ENCODE measurements at places on chromosomes 2 and 18. TPM values are rescaled to one million over a fixed set of nuclear protein-coding genes. Genes with fewer than 3 reads are reported as not detected.

DNA sequence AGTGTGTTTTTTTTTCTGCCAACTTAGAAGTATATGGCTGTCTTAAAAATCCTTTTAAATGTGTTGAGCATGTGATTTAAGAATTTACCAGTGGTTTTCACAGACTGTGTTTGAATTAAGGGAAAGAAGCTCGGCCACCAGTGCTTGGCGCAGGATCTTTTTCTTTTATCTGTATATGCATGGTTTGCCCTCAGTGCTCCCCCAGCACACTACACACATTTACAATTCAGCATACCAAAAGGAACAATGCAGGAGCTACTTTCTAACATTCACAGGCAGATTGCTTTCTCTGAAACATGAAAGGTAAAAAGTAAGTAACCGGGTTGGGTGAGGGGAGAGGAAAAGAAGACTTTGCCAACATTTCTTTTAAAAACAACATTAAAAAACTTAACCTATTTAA lies 3.9 kb downstream of the SALL3 start:
- no peak for DNase-seq

GRCh38 chr2:119429225-119429981 lies 2.3 kb upstream of the TMEM37 start:
- DNase-seq = no peak

DNA sequence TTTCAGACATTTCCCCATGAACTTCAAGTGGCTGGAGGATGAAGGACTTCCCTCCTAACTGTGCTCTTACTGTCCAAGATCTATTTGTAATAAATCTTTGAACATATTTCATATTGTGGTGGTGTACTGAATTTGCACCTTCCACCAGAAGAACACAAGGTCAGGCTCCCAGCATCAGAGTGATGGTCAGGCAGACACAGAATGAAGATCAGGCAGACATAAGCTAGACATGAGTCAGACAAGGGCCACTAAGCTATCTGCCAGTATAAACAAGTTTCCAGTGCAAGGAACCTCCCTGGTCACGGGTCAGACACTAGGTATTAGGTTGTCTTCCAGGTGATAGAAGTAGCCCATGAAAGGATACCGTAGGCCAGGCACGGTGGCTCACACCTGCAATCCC lies 20.0 kb downstream of the AQP12B start:
- DNase-seq = no peak

- DNase-seq = no peak
Observed at GRCh38 chr2:2656115-2657011, 325.3 kb upstream of the MYT1L start.

- DNase-seq = no peak
Observed at GRCh38 chr2:25009954-25010353, 31.9 kb upstream of the EFR3B start.

- no peak for DNase-seq
Observed at GRCh38 chr2:231605607-231606091, 13.0 kb downstream of the TEX44 start.

GRCh38 chr2:11977766-11978524 lies 231.5 kb downstream of the LPIN1 start:
- DNase-seq = no peak

GRCh38 chr2:44120428-44120827 lies 48.2 kb upstream of the PPM1B start:
- no peak for DNase-seq

- DNase-seq = no peak
Observed at GRCh38 chr18:8139891-8140406, 469.3 kb upstream of the RAB12 start.

GRCh38 chr18:7230626-7231349 lies at the start of gene LRRC30:
Gene LRRC30, plus strand, starts transcription at chr18:7231089. Its CDS starts 50 bp downstream, at chr18:7231139.
- DNase-seq = no peak

DNA sequence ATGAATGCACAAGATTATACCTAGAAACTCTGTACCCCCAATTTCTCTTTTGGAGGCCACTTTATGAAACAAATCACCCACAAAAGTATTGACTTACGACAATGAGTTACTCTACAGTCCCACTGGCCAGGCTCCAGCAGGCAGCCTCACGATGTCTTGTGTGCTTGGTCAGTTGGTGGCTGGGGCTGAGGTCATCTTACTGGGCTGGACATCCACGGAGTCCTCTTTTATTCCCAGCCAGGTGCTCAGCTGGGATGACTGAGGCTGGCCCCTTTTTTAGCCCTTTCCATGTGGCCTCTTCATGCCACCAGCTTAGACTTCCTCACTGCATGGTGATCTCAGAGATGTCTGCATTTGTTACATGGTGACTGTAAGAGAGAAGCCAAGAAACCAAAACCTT lies 8.9 kb upstream of the ID2 start:
- DNase-seq = peak; percentile 31

- no peak for DNase-seq
Observed at GRCh38 chr2:12658310-12658945, 58.3 kb upstream of the TRIB2 start.

GRCh38 chr18:22710673-22711191 lies 222.4 kb upstream of the RBBP8 start:
- no peak for DNase-seq

DNA sequence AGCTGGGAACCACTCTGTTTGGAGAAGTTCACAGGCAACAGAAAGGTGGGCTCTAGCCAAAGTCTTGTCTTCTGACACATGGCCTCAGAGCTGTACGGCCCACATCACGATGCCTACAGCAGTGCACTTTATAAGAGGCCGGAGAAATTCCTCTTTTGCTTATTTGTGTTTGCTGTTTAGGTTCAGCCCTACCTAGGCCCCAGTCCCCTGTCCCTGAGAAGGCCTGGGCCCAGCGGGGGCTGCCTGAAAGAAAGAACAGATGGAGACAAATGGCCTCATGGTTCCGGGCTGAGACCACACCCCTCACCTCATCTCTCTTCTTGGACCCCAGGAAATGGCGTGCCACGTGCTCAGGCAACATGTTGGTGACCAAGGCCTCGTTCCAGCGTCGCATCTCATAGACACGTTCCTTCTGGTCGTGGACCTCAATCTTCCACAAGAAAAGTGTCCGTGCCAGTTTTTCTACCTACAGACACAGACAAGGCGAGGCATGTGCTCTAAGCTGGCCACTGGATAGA lies 30.9 kb downstream of the CENPO start:
- no peak for DNase-seq

DNA sequence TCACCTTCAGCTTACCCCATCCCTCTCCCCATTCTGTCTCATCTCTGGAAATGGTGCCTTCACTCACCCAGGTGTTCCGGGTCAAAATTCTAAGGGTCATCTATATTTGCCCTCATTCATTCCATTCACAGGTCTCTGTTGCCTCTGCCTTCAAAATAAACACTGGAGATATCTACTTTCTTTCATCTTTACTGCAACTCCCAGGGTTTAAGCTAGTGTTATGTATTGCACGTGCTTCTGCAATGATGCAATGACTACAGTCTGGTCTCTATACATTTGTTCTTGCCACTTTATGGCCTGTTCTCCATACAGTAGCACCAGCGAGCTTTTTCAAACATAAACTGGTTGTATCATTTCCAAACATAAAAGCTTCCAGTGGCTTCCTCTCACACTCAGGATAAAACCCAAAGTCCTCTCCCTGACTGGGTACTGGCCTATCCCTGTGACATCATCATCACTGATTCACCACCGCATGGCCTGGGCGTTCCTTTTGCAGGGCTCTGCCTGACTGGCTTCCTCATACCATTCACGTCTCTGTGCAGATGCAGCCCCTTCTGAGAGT lies 14.3 kb downstream of the DSG2 start:
- DNase-seq = no peak

DNA sequence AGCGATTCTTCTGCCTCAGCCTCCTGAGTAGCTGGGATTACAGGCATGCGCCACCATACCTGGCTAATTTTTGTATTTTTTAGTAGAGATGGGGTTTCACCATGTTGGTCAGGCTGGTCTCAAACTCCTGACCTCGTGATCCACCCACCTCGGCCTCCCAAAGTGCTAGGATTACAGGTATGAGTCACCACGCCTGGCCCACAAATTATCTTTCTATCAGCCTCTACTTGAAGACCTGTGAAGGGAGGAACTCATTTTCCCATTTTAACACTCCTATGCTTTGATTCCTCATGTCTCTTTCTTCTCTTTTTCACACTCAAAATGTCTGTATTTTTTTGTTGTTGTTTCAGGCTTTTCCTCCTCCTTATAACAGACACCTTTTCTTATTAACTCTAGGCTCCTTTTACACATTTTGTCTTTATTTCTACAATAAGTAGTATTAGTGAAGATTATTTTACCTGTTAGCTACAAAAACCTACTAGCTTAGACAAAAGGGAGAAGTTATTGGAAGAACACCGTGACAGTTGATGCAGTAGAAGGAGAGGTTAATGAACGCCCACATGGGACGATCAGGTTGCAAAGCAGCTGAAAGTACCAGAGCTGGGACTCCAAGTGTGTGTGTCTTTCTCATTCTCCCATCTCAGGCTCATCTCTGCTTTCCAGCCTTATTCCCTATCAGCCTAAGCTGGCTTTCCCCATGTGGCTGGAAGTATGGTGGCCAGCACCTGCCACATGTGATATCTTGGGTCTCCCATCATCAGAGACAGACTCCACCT lies 97.6 kb upstream of the AGAP1 start:
- no peak for DNase-seq

GRCh38 chr2:25029183-25029554 lies 12.7 kb upstream of the EFR3B start:
- DNase-seq = no peak

DNA sequence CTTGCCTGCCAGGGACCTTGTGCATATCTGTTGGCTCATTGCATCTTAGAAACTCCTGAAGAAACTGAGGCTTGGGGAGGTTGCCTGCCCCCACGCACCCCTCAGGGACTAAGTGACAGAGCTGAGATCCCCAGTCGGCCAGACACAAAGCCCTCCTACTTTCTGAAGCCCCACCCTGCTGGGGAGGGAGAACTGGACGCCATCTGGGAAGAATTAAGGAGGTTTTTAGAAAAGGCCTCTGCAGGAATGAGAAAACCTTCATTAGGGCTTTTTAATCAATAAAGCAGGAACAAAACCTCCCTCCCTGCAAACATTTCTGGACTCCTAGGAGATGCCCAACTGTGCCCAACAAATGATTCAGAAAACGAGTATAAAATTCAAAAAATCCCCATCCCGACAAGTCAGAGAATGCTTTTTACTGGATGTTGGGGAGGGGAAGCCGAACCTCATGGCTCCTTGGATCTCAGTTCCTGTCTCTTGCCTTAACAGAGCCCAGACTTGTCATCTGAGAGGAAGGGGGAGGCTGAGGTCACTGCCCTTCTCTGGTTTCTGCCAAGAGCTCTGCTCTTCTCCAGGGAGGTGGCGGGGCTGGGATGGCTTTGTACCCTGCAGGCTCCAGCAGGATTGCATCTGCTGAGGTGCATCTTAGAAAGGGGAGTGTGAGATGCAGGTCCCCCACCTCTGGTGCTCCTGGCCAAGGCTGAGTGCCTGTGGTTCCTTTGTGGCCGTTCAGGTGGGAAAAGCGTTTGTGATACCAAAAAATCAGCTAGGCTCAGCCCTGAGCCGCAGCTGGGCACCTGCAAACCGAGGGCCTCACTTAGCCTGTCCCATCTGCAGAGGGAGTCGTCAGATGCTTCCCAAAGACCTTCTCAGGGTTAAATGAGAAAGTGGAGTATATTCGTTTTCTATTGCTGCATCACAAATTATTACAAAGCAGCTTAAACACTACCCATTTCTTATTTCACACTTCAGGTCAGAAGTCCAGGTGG lies 142.4 kb downstream of the ZFP36L2 start:
- DNase-seq = peak; percentile 75

DNA sequence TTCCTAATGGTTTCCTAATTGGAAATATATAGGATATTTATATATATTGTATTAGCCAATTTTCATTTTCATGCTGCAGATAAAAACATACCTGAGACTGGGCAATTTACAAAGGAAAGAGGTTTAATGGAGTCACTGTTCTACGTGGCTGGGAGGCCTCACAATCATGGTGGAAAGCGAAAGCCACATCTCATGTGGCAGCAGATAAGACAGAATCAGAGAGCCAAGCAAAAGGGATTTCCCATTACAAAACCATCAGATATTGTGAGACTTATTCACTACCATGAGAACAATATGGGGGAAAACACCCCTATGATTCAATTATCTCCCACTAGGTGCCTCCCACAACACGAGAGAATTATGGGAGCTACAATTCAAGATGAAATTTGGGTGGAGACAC lies 242.5 kb upstream of the NETO1 start:
- DNase-seq = no peak

DNA sequence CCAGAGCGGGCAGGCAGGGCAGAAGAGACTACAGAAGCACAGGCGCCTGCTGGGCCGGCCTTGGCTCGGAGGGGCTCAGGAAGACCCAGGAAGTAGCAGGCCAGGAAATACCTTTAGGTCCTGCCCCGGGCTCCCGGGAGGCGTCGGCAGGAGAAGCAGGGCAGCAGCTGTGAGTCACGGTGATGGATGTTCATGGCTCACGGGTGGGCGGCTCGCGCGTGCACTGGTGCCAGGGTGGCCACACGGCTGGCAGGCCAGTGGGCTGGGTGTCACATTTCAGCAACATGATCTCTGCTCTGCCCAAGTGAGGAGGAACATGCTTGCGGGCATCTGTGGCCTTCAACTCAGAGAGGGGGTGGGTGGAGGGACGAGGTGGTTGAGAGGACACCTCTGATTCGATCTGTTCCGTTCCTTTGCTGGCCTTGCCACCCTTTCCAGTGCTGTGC lies 139.3 kb downstream of the KLHL29 start:
- DNase-seq = no peak

DNA sequence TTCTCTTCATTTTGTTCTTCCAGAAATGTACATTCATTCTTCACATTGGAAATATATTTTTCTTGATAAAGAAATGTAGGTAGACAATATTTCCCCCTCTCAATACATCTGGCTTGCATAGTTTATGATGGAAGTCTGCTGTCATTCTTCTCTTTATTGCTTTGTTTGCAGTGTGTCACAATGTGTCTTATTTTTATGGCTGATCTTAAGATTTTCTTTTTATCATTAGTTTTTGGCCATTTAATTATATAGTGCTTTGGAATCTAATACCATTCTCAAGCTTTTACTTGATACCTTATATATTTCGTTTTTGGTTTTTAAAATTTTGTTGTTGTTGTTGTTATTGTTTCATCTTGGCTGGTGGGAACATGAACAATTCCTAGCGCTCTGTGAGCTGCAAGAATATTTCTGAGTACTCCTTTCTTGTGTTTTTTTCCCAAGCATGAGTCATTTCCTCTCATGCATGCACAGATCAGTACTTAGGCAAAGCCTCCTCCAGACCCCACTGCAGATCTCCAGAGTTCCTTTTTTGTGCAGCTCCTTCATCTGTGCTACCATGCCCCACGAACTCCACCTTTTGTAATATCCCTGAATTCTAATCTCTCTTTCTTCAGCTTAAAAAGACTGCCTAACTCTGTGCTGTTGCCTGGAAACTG lies 13.7 kb upstream of the MMADHC start:
- no peak for DNase-seq

- DNase-seq = no peak
Observed at GRCh38 chr2:65495251-65495877, 63.0 kb upstream of the SPRED2 start.

Gene TRIM43
- not detected for total RNA-seq

Gene CRYBA2
- total RNA-seq = not detected

Gene CFC1
- total RNA-seq = not detected

Gene TGFA
- 0.73 TPM for total RNA-seq

Gene TP53I3
- 8.3 TPM for total RNA-seq

Gene SAG
- total RNA-seq = not detected

Gene HADHB
- 532 TPM for total RNA-seq

Gene CXCR1
- 1.9 TPM for total RNA-seq

Gene COL6A3
- total RNA-seq = 89.5 TPM

Gene RIT2
- not detected for total RNA-seq

Gene SLC9A4
- not detected for total RNA-seq

Gene IL36RN
- not detected for total RNA-seq

Gene RGPD5
- total RNA-seq = 30.1 TPM

Gene CFAP221
- total RNA-seq = 1.2 TPM

Gene KIAA2012
- not detected for total RNA-seq

Gene UGT1A9
- total RNA-seq = not detected

Gene LMAN2L
- total RNA-seq = 17.0 TPM

Gene ALK
- not detected for total RNA-seq

Gene TUBA4B
- total RNA-seq = not detected
